Stimulated activated CD4-positive, alpha-beta T cell treated with anti-CD3 and anti-CD28 coated beads, Interleukin-2, amount 100 ng/mL, for 24 hours (primary cell): ENCODE measurements at places on chromosomes 2 and 18.

GRCh38 chr2:125853626-125854025 lies 802.3 kb upstream of the GYPC start:
- no peak for DNase-seq

DNA sequence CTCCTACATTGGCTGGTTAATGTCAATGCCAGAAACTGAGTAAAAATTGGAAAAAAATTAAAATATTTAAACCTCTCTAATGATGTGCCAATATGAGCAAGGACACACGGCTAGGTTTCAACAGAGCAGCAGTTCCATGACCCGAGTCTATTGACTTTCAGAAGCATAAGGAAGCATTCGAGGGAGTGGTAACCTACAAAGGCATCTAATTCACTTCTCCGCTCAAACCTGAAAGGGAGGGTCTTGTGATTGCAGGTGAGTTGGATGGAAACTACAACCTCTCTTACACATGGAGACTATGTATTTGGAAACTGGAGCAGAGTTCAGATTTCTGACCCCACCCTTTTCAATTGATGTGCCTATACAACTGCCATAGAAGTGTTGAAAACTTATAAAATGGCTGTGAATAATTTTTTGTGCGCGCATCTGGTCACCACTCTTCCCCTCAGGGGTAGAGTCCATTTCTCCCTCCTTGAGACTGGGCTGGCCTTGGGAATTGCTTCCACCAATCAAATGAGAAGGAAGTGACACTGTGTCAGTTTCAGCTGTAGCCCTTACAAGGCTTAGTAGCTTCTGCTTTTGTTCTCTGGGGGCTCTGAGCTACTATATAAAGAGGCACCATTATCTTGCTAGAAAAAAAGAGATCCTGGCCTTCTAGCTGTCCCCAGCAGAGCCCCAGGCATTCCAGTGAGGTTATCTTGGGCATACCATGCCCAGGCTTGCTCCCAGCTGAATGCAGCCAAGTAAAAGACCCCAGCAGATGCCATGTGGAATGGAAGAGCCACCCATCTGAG lies 278.0 kb downstream of the EPHA4 start:
- no peak for DNase-seq

DNA sequence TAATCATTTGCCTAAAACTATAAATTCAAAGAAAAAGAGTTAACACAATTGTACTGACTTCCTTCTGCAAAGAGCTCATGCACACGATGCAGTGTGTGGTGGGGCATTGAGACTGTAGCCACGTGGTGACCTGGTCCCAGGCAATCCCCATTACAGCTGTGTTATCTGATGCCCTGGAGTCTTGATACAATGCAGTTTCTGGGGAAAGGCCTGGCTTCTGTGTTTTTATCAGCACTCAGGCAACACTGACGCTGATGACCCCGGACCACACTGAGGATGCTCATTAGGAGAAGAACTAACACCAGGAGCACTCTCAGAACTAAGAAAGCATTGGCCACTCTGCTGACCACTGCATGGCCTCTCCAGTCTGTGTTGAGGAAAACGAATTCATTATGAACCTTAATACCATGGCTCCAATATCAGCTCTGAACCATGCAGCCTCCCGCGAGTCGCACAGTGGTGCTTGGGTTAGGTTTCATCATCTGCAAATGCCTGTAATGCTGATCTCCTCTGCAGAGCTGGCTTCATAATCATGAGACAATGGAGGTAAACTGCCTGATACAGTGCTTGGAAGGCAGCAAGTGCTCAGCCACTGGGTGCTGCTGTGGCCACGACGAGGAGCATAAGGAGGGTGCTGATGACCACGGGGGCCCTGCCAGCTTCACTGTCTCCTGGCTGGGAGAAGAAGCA lies 218.5 kb downstream of the MYT1L start:
- no peak for DNase-seq

DNA sequence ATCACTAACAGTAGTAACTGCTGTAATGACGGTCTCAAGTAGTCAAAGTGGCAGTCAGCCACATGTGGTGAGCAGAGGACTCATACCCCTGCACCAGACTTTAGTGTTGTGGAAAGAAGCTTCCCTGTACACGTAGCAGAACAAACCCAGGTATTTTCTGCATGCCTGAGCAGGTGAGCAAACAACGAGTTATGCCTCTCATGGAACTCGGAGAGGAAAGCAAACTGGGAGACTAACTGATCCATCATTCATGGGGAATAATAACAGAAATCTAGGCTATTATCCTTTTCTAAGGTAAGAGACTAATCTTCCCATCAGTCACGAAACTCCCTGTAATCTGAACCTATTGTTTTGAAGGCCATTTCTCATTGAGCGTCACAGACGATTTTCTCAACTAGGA lies 1495.2 kb upstream of the NXPH2 start:
- DNase-seq = no peak
